ENCODE measurements at places on chromosomes 7 and 10.
A peak's percentile ranks its signal among the peaks of the same experiment; 100 is the strongest.

DNA sequence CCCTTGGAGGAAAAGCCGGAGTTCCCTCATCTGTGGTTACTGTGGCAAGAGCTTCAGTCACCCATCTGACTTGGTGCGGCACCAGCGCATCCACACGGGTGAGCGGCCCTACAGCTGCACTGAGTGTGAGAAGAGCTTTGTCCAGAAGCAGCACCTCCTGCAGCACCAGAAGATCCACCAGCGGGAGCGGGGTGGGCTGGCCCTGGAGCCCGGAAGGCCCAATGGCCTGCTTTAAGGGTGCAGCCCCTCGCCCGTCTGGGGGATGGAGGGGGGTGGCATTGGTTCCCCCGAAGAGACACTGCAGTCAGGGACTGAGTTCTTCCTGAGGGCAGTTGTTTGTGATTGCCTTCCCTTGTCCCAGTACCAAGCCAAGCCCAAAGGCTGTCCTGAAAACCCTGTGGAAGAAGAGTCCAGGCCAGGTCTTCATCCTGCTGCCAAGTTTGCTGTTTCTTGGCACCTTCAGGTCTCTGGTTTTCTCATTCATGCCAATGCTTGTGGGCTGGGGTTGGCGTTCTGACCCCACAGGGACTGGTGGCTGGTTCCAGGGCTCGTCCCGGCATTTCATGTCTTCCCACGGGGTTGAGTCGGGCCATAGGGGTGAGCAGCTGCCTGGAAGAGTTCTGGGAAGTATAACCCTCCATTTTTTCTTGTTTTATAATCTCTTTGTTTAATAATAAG is 7.7 kb upstream of the ZNF783 start:
- DNase-seq = no peak

DNA sequence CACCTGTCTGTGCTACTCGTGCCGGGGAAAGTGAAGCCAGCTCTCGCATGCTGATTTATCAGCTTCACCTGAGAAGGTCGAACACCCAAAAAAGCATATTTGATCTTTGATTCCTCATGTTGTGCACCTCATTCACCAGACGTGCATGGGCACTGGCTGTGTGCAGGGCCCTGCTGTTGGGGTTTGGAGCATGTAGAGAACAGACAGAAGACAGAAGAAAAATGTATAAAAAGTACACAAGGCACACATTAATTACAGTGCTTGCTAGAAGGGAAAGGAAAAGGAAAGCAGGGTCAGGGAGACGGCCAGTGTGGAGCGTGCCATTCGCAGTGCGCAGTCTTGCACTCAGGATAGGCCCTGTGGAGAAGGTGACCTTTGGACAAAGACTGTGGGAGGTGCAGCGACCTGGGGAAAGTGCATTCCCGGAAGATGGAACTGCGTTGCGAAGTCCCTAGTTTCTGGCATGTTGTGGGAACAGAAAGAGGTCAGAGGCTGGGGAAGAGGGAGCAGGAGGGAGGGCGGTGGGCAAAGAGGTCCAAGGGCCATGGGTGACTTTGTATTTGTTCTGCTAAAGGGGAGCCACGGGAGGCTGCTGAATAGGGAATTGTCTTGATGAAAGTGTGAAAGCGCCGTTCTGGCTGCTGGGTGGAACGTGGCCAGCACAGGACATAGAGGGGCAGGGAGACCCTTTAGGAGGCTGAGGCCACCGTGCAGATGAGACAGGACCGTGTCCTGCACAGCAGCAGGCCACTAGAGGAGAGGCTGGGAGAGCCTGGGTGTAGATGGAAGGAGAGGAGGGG is 232.8 kb downstream of the GLRX3 start:
- no peak for DNase-seq

- no peak for DNase-seq
These were observed 82.8 kb upstream of the FAM171A1 start for GRCh38 chr10:15453926-15454325.

GRCh38 chr10:55058800-55059199 is 257.8 kb upstream of the PCDH15 start:
- no peak for DNase-seq

- DNase-seq = no peak
These were observed 8.6 kb upstream of the TLX1 start for GRCh38 chr10:101122270-101123084.

DNA sequence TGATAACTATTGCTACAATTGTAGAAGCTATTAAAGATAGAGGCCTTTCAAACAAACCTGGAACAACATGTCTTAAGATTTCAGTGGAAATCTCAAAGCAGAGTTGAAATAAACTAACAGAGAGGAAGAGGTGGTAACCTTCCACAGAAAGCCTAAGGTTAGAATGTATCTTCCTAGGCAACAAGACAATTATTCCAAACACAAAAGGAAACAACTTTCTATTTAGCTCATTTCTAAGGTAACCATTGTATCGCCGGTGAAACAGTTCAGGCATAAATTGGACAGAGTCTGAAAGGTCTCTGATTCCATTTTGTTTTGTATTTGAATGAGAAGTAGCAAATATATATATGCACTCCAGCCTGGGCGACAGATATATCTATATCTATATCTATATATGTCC is 30.7 kb upstream of the HYCC1 start:
- DNase-seq = no peak

DNA sequence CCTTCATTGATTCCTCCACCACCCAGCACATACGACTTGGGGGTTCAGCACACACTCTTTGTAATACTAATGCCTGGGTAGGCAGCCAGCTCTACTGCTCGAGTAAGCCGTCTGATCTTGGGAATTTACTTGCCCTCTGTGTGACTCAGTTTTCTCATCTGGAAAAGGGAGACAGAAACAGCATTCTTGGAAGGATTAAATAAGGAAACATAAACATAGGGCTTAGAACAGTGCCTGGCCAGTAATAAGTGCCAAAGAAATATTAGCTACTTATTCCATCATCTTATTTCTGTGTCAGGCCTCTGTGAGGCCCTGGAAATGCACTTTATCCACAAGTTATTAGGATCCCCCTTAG is 130.1 kb downstream of the TNS3 start:
- DNase-seq = no peak

DNA sequence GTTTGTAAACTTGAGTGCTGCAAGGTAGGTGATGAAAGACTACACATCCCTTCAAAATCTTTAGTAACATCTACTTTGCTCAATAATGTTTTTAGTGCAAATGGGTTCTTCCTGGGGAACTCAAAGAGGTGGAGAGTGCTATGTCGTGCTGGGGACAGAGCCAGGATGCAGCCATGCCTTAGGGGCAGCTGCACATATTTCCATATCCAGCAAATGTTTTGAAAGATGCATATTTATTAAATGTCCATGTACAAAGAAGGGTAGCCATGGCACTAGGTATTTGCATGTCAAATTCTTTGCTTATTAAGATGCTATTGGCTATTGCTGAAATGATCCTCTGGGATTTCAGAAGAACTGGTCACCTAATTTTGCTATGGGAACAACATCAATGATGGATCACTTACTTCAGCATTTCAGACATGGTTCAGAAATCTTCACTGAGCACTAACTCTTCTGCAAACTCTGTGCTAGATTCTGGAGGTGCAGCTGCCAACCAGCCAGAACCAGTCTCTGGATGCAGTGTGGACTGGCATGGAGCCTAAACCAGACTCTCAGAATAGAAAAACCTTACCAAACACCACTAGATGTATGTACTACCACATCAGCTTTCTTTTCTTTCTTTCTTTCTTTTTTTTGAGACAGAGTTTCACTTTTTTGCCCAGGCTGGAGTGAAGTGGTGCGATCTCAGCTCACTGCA is 31.7 kb upstream of the DNMBP start:
- DNase-seq = no peak

DNA sequence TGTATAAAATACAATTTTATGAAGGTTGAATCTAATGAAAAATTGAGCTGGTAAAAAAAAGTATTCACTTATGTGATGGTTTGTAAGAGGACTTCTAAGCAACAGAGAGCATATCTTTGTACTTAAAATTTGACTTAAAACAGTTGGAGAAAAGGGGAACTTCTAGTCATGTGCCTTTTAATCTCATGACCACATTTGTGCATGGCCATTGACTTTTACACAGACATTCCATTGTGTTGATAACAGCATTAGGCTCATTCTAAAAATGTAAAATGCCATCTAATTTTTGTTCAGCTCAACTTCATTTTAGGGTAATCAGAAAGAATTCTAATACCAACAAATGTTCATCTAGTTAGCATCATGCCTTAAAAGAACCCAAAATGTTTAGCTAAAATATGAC is 119.9 kb downstream of the HPSE2 start:
- no peak for DNase-seq

DNA sequence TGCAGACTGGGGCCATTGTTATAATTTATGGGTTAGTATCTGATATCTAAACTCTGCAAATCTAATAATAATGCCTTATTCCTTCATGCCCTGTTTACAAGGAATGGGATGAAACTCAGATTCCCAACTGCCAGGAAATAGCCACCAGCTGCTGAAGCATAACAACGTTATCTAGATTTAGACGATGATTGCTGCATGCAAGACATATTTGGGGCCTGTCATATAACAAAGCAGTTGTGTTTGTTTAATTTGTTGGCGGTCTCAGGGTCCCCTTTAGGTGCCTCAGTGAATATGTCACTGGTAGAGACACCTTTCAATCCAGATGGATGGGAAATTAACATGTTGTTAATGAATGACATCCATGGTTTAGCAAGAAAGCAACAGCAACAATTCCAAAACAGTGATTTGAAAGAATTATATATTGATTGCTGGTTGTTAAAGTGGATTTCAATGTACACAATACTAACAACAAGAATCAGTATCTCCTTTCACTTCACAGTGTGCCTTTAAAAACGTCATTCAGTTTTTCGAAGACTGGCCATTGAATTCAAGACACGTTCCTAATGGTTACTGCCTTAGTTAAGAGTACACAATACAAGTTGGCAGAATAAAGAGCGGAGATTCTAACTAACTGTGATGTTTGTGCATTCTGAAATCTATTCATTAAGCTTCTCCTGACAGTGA is 860.6 kb upstream of the CELF2 start:
- DNase-seq = no peak

GRCh38 chr7:115009139-115009538 is 87.2 kb downstream of the MDFIC start:
- DNase-seq = no peak

GRCh38 chr10:31101123-31101522 is 69.5 kb upstream of the ZNF438 start:
- DNase-seq = peak; percentile 25

GRCh38 chr7:74625446-74625845 is 32.1 kb upstream of the GTF2I start:
- no peak for DNase-seq

DNA sequence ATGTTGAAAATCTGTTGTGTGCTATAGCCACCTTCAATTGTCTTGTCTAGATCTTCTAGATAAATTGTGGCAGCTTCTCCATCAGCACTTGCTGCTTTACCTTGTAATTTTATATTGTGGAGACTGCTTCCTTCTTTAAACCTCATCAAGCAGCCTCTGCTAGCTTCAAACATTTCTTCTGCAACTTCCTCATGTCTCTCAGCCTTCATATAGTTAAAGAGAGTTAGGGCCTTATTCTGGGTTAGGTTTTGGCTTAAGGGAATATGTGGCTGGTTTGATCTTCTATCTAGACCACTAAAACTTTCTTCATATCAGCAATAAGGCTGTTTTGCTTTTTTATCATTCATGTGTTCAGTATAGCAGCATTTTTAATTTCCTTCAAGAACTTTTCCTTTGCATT is 128.2 kb downstream of the ADAM22 start:
- DNase-seq = no peak

GRCh38 chr7:112495156-112495788 is 14.5 kb downstream of the LSMEM1 start:
- no peak for DNase-seq

- no peak for DNase-seq
These were observed 575.3 kb downstream of the ETV1 start for GRCh38 chr7:13414181-13414580.

- DNase-seq = no peak
These were observed 453.7 kb downstream of the SDK1 start for GRCh38 chr7:3754493-3755341.

DNA sequence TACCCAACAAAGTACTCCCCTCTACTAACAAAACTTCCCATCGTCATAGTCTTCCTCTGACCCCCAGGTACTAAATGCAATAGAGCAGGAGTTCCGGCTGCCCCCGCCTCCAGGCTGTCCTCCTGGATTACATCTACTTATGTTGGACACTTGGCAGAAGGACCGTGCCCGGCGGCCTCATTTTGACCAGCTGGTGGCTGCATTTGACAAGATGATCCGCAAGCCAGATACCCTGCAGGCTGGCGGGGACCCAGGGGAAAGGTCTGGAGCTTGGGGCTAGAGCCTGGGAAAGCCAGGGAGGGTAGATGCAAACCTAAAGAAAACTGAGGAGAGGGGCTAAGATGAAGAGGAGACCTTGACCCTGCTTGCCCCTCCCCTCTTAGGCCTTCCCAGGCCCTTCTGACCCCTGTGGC is 15.3 kb downstream of the EPHB6 start:
- DNase-seq = no peak

DNA sequence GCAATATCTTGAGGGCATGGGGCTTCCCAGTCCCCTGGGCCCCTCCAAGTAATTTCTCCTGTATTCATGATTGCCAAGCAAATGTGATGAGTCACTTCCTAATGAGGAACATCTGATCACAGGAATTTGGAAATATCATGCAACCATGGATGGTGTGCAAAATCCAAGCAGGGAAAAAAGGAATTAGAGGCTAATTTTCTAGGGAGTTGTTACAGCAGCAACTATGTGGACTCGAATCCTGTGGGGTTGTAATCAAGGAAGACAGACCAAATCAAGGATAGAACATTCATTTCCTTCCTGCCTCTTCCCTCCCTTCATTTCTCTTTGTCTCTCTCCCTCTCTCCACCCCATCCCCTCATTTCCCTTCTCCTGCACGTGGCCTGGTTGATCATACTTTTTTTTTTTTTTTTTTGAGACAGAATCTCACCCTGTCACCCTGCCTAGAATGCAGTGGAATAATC is 23.9 kb upstream of the AGFG2 start:
- no peak for DNase-seq

GRCh38 chr7:98556288-98556687 is 60.8 kb upstream of the NPTX2 start:
- no peak for DNase-seq

GRCh38 chr10:26697922-26698608 is 564 bp downstream of the PDSS1 start:
- DNase-seq = no peak

DNA sequence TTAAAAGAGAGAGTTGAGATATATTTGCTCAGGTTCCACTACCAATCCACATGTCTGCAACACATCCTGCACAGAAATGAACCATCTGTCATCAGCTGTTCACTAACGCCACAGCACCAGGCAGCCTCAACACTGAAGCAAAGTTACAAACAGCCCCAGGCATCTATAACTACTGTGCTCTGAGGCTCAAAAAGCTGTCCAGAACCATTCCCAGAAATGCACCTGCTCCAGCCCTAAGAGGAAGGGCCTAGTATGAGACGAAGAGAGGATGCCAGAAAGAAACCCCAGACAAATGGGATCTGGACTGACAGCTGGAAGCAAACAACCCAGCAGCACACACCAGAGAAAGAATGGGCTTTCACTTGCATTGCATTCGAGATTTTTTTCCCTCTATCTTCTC is 159.3 kb downstream of the ELMO1 start:
- no peak for DNase-seq

- no peak for DNase-seq
These were observed 29.0 kb upstream of the MPP7 start for GRCh38 chr10:28331841-28332240.

- DNase-seq = peak; percentile 61
These were observed 114.5 kb downstream of the PTPN20 start for GRCh38 chr10:47025540-47026300.

All from ascending aorta (tissue), 2 donors.